ENCODE measurements at places on chromosomes 2 and 18. TPM values are rescaled to one million over a fixed set of nuclear protein-coding genes. Genes with fewer than 3 reads are reported as not detected.
A peak's percentile ranks its signal among the peaks of the same experiment; 100 is the strongest.

- no peak overlapping the region for H3K4me3 ChIP-seq
- H3K27ac ChIP-seq: no peak overlapping the region
- no peaks in the 10 kb centered on the region for H3K36me3 ChIP-seq
- peaks cover 5% of the 10 kb centered on the region for H3K27me3 ChIP-seq
These were observed 275.2 kb downstream of the AGAP1 start for GRCh38 chr2:235769046-235769445.

- H3K36me3 ChIP-seq: no peaks in the 10 kb centered on the region
- no peak for DNase-seq
- H3K4me1 ChIP-seq: no peaks in the 10 kb centered on the region
- no peak overlapping the region for H3K4me3 ChIP-seq
- H3K27ac ChIP-seq: no peak overlapping the region
These were observed 181.9 kb downstream of the RTP5 start for GRCh38 chr2:242051463-242051862.

DNA sequence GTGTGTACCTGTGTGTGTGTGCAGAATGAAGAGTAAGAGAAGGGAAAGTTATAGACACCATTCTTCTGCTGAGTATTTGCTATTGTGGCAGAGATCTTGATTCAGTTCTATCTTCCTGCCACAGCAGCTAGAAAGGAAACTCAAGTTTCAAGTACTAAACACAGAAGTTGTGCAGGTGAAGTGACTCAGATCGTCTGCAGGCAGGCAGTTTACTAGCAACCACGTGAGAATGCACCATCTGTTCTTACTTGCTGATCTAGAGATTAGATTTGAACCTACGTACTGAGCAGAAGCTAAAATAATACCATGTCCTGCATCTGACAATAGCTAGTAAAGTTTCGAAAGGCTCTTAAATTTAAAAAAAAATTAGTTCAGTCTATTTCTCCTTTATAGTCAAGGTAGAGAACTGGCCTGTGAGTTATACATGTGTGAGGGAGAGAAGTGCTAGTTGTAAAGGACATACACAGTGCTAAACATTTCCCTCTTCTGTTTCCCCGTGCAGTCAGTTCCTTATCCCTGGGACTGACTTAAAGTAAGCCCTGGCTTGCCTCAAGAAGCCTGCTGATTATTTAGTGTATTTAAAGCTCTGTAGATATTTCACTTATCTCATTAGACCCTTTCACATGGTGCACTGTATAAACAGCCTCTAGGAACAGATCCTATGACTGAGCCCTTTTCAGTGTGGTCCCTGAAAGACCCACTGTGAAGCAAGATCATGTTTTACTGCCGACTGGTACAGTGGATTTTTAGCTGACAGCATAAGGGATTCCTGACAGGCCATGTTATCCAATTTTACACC is 45.0 kb downstream of the SLC38A11 start:
- peaks cover 4% of the 10 kb centered on the region for H3K4me1 ChIP-seq
- no peak for DNase-seq
- H3K36me3 ChIP-seq: no peaks in the 10 kb centered on the region
- no peaks in the 10 kb centered on the region for H3K27me3 ChIP-seq
- peak overlapping the region; percentile 19 for H3K27ac ChIP-seq

PHOSPHO2 gene
- 6.3 TPM for total RNA-seq

DNA sequence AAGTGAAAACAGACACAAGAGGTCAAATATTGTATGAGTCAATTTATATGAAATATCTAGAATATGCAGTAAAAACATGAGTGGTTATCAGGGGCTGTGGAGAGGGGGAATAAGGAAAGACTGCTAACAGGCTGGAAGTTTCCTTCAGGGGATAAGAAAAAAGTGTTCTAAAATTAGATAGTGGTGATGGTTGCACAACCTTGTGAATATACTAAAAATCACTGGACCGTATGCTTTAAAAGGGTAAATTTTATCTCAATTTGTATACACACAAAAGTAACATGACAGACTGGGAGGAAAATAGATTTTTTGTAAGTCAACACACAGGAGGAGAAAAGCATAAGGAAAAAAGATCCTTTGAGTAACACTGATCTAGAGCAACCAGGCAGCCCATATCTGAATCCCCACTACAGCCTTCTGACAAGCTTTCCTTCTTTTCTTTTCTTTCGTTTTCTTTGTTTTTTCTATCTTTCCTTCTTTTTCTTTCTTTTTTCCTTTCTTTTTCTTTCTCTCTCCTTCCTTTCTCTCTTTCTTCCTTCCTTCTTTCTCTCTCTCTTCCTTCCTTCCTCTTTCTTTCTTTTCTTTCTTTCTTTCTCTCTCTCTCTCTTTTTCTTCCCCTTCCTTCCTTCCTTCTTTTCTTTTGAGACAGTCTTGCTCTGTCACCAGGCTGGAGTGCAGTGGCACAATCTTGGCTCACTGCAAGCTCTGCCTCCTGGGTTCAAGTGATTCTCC is 95.4 kb downstream of the AAK1 start:
- H3K4me1 ChIP-seq: peaks cover 5% of the 10 kb centered on the region
- peaks cover 63% of the 10 kb centered on the region for H3K36me3 ChIP-seq
- H3K27me3 ChIP-seq: no peaks in the 10 kb centered on the region
- H3K4me3 ChIP-seq: no peak overlapping the region

GRCh38 chr2:163213661-163214081 is 375.1 kb upstream of the KCNH7 start:
- H3K27ac ChIP-seq: no peak overlapping the region
- no peak for DNase-seq
- H3K4me1 ChIP-seq: no peaks in the 10 kb centered on the region
- H3K4me3 ChIP-seq: no peak overlapping the region
- H3K36me3 ChIP-seq: no peaks in the 10 kb centered on the region

RTKN gene
- 1.8 TPM for total RNA-seq

GRCh38 chr2:16661936-16662839 is 3.4 kb downstream of the CYRIA start:
- H3K27me3 ChIP-seq: peaks cover 48% of the 10 kb centered on the region
- peaks cover 5% of the 10 kb centered on the region for H3K4me1 ChIP-seq
- H3K36me3 ChIP-seq: no peaks in the 10 kb centered on the region
- DNase-seq: no peak
- H3K27ac ChIP-seq: no peak overlapping the region

DNA sequence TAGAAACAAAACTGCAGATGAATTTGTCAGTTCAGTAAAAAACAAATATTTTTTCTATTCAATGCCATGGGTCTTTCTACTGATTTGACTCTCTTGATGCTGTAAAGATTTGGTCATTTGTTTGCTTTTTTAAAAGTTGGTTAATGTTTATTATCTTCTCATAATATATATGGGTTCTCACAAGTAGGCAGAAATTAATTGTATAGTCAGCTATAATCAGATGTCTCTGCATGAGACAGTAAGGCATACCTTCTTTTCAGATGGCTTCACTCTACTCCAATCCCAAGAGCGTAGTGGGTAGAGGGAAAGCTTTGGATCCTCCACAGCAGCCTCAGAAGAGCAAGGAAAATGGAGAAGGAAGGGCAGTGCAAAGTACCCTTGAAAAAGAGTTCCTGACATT is 1202.9 kb upstream of the CELF4 start:
- no peak for DNase-seq
- H3K4me1 ChIP-seq: no peaks in the 10 kb centered on the region
- H3K27me3 ChIP-seq: no peaks in the 10 kb centered on the region
- H3K36me3 ChIP-seq: no peaks in the 10 kb centered on the region
- no peak overlapping the region for H3K27ac ChIP-seq

NPHP1 gene
- total RNA-seq: 0.72 TPM

GRCh38 chr2:171617981-171618380 is 69.3 kb upstream of the DYNC1I2 start:
- DNase-seq: no peak
- no peaks in the 10 kb centered on the region for H3K36me3 ChIP-seq
- H3K27ac ChIP-seq: no peak overlapping the region
- no peaks in the 10 kb centered on the region for H3K4me1 ChIP-seq

GRCh38 chr2:170966648-170967396 is 37.8 kb downstream of the GORASP2 start:
- H3K4me3 ChIP-seq: no peak overlapping the region
- H3K27me3 ChIP-seq: no peaks in the 10 kb centered on the region
- DNase-seq: no peak

GRCh38 chr2:195879153-195879552 is 189.5 kb downstream of the DNAH7 start:
- H3K27ac ChIP-seq: no peak overlapping the region
- no peaks in the 10 kb centered on the region for H3K36me3 ChIP-seq
- H3K4me1 ChIP-seq: no peaks in the 10 kb centered on the region

PRKAG3 gene
- not detected for total RNA-seq

GRCh38 chr2:120422465-120423160 is 76.7 kb downstream of the INHBB start:
- H3K27me3 ChIP-seq: peaks cover 19% of the 10 kb centered on the region
- DNase-seq: no peak
- H3K36me3 ChIP-seq: no peaks in the 10 kb centered on the region
- H3K4me1 ChIP-seq: no peaks in the 10 kb centered on the region
- H3K27ac ChIP-seq: no peak overlapping the region
- no peak overlapping the region for H3K4me3 ChIP-seq

DNA sequence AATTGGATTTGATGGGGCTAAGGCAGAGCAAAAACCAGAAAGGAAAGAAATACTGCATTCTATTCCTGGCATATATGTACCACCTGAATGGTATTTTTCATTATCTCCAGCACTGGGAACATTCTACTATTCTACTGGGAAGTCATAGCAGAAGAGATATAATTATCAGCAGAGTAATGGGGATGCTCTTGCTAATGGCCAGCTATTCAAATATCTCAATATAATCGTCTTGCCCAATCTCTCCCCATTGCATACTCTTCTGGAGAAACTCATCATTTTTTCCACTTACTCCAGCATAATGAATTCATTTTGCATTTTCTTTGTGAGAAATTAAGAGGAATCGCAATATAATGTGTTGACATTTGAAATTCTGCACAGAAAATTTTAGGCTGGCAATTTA is 1794.7 kb upstream of the PIK3C3 start:
- H3K27me3 ChIP-seq: no peaks in the 10 kb centered on the region
- H3K27ac ChIP-seq: no peak overlapping the region
- no peaks in the 10 kb centered on the region for H3K36me3 ChIP-seq
- DNase-seq: no peak
- no peak overlapping the region for H3K4me3 ChIP-seq

GRCh38 chr18:28691496-28691840 is 514.5 kb upstream of the CDH2 start:
- no peak overlapping the region for H3K4me3 ChIP-seq
- H3K4me1 ChIP-seq: no peaks in the 10 kb centered on the region
- H3K36me3 ChIP-seq: no peaks in the 10 kb centered on the region
- DNase-seq: no peak

ITPRIPL1 gene
- 35.9 TPM for total RNA-seq

AKAIN1 gene
- not detected for total RNA-seq

CD207 gene
- total RNA-seq: not detected

- no peak for DNase-seq
- H3K4me1 ChIP-seq: peaks cover 48% of the 10 kb centered on the region
- no peak overlapping the region for H3K4me3 ChIP-seq
- H3K36me3 ChIP-seq: peaks cover 6% of the 10 kb centered on the region
- H3K27ac ChIP-seq: no peak overlapping the region
These were observed 55.2 kb downstream of the STK39 start for GRCh38 chr2:168191955-168192785.

Measured in activated naive CD8-positive, alpha-beta T cell treated with anti-CD3 and anti-CD28 coated beads, Interleukin-2, amount 10 ng/mL, durations not matched to agents 7 days and 5 days (primary cell).